Stimulated activated CD4-positive, alpha-beta T cell treated with anti-CD3 and anti-CD28 coated beads, Interleukin-2, amount 100 ng/mL, for 24 hours (primary cell): ENCODE measurements at places on chromosomes 4 and X.

GRCh38 chrX:9952300-9952699 is 14.9 kb upstream of the CLDN34 start:
- DNase-seq = no peak

GRCh38 chr4:109608879-109609278 is 48.8 kb downstream of the MCUB start:
- DNase-seq = no peak

- DNase-seq = no peak
Measured at GRCh38 chrX:120429776-120430540, 39.1 kb downstream of the LAMP2 start.

GRCh38 chrX:51743179-51743957 is at the start of gene GSPT2:
TSS of gene GSPT2 (plus strand) at chrX:51743442. CDS start at chrX:51743627, 185 bp downstream.
- DNase-seq = peak; percentile 64

DNA sequence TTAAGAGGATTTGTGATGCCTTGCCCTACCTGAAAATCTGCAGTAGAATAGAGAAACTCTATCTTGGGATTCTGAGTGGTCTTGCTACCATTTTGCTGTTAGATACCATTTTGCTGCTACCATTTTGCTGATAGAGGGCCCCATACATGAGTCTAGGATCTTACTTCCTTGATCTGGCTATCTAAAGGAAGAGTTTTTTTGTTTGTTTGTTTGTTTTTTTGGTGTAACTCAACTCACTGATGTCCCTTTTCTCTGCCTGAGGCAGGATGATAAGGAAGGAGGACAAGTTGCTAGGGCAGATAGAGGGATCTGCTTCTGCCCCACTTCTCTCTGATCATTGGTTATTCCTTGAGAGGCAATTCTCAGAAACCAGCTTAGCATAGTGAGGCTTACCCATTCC is 31.0 kb downstream of the XK start:
- no peak for DNase-seq

GRCh38 chrX:124737771-124738170 is 391.4 kb downstream of the SH2D1A start:
- DNase-seq = no peak

- no peak for DNase-seq
Measured at GRCh38 chrX:48179691-48180090, 16.9 kb downstream of the SSX5 start.

- no peak for DNase-seq
Measured at GRCh38 chr4:159269956-159270355, 167.1 kb downstream of the RAPGEF2 start.

DNA sequence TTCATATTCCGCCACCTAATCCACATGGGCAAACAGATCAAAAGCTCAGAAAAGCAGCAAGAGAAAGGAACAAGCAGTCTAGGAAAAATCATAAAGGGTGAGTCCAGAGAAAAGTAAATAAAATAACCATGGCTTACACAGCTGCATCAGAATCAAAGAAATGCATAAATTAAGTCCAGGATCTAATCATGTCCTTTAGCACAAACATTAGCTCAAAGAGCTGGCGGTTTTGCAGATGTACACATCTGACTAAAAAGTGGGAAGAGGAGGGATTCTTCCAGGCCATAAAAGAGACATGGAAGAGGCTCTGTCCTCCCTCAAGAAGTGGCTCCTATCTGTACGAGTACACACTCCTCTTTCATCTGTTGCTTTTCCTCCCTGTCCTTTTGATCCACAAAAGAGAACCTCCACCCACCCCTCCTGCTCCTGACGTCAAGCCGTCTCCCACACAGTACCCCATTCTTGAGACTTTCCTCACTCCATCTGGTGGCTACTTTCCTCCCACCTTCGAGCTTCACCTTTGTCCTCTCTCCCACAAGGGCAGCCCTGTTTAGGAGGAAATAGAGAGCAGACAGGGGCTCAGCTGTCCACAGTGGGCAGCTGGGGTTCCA is 92.5 kb downstream of the RASL11B start:
- no peak for DNase-seq

DNA sequence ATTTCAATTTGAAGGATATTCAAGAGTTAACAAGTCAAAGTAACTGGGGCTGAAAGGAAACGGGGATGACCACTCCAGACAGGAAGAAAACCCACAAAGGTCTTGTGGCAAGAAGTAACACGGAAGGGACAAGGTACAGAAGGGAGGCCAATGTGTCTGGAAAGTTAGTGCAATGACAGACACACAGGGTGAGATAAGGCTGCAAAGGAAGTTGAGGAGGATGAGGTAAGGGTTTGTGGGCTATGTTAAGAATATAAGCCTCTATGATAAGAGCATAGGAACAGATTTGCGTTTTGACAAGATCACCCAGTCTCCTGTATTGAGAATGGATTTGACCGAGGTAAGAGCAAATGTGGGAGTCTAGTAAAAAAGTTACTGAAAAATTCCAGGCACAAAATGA is 21.9 kb upstream of the EMCN start:
- DNase-seq = no peak

- DNase-seq = no peak
Measured at GRCh38 chrX:78619834-78620233, 39.3 kb downstream of the RTL3 start.

- DNase-seq = peak; percentile 17
Measured at GRCh38 chrX:19350941-19351384, 7.2 kb downstream of the PDHA1 start.

DNA sequence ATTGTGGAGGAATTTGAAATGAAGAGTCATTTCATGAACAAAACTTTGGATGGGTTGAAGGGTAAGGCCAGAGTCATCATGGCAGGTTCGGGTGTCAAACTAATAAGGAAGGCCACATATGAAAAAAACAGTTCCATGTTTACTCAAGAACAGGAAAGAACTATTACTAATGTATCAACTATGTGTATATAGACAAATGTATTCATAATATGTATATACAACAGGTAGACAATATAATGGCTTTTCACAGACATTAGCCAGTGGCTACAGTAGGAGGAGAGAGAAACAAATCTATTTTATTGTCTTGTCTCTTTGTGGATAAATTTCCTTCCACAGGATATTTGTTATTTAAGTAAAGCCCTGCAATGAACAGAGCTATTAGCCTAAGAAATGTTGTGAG is 101.1 kb downstream of the CBLL2 start:
- DNase-seq = no peak

DNA sequence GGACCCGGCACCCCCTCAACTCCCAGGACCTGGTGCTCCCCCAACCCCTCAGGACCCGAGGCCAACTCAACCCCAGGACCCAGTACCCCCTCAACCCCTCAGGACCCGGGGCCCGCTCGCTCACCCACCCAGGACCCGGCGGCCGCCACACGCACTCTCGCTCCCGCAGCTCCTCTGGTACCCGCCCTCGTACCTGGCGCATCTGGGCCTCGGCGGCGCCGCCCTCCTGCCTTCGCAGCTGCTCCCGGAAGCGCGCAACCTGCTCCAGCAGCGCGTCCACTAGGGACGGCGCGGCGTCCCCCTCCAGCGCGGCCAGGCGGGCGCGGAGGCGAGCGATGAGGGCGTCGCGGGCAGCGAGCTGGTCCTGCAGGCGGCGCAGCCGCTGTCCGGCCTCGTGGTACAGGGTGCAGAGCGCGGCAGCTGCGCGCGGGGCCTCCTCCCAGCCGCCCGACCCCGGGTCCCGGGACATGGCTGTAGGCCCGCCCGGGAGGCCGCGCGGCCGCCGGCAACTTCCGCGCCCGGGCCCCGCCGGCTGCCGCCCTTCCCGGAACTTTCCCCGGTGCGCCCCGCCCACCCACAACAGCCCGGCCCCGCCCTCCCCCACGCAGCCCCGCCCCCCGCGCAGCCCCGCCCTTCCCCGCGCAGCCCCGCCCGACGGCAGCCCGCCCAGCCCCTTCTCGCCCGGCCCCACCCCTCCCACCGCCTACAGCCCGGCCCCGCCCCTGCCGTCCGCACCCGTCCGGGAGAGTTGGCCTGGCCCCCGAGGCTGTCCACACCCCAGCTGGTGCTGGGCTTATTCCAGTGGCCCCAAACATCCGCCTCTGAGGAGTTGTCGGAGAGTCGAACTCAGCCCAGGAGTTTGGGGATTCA is at the start of gene TNIP2:
Gene TNIP2, minus strand, starts transcription at position 516 of the 870 bp plus-strand sequence. Its CDS starts 47 bp downstream, at position 469.
- peak; percentile 79 for DNase-seq

DNA sequence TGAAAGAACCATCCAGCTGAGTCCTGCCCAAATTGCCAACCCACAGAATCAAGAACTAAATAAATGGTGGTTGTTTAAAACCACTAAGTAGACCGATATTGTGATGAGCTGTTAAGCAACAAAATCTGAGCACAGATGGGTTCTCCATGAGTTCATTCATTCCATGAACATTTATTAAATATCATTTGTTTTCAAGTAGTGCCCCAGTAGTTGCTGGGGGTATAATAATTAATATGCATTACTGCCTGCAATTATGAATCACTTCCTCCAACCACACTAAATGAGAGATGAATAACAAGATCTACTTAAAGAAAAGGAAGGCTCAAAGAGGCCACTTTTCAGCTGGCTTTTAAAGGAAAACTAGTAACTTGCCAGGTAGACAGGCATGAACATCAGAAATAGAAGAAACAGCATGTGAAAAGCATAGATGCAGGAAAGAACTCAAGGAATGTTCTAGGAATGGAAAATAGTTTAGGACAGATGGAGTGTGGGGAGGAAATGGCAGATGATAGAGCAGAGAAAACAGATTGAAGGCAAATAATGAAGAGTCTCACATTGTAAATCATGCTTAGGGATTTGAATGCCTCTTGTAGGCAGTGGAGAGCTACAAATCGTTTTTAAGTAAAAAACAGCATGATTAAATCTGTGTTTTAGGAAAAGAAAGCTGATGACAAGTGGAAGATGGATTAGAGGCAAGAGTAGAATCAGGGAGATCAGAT is 641.7 kb upstream of the DIPK2B start:
- DNase-seq = no peak

GRCh38 chr4:22532896-22533295 is 17.0 kb upstream of the ADGRA3 start:
- no peak for DNase-seq

DNA sequence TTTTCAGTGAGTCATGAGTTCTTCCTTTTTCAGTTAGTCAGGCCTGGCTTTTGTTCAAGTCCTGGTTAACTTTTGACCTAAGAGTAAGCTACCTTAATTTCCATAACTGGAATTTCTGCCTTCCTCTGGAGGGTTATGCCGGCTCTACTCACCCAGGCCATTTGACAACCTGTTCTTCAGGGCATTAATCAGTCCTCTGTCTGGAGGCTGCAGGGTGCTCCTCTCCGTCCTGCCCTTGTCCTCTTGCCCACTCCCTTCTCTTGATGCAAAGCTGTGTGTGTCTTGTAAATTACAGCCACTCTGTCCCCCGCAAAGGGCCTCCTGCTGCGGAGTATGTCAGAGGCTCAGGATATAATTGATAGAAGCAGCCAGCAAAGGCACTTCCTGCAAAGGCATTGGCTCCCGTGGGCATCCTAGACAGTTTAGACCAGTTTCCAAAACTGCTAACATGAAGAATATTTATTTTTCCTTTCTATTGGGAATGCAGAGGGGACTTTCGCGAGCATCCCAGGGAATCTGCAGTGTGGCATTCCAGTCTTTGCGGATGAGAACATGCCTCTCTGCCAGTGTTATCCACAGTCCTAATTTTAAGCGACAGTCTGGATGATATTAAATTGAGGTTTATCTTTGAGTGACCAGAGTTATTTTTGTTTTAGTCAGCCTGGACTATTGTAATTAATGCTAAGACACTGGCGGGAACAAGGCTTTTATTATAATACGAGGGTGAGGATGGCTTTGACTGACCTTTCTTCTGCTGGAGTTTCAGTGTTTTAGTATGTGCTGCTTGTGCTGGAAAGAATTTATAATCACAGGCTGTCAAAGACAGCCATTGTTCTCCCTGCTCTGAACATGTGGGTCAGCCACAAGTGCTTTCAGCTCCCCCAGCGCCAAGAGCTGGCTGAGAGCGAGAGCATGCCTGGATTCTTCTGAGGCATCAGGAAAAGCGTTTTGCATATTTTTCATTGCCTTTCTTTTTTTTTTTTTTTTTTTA is 74.2 kb downstream of the LIMCH1 start:
- DNase-seq = no peak

DNA sequence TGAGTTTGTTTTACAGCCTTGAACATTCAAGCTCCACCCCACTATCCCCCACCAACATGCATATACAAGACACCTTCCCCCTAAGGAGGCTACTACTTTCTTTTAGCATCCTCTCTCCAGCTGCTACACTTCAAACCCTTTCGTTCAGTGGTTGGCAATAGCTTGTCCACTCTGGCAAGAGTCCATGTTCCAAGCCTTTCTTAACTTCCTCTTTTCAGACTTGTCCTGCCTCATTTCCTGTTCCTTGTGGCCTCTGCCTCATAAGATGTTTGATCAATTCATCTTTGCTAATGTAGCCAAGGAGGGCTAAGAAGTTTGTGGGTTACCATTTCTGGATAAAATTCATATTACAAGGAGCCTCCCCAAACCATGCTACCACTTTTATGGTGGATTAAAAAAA is 20.8 kb upstream of the ZCCHC12 start:
- DNase-seq = no peak

DNA sequence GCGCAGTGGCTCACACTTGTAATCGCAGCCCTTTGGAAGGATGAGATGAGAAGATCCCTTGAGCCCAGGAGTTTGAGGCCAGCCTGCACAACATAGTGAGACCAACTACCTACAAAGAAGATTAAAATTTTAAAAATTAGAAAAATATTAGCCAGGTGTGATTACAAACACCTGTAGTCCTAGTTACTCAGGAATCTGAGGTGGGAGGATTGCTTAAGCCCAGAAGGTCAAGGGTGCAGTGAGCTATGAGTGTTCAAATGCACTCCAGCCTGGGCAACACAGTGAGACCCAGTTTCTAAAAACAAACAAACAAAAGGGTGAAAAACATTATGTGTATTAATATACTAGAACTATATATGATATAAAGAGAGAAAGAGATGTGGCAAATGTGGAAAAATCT is 36.8 kb upstream of the NKX6-1 start:
- no peak for DNase-seq
